WTC11 (cell line): ENCODE measurements at places on chromosomes 11 and 22. TPM values are rescaled to one million over a fixed set of nuclear protein-coding genes. Genes with fewer than 3 reads are reported as not detected.
A peak's percentile ranks its signal among the peaks of the same experiment; 100 is the strongest.

GRCh38 chr11:133403900-133404299, 128.4 kb downstream of the OPCML start:
- peak; percentile 54 for DNase-seq

DNA sequence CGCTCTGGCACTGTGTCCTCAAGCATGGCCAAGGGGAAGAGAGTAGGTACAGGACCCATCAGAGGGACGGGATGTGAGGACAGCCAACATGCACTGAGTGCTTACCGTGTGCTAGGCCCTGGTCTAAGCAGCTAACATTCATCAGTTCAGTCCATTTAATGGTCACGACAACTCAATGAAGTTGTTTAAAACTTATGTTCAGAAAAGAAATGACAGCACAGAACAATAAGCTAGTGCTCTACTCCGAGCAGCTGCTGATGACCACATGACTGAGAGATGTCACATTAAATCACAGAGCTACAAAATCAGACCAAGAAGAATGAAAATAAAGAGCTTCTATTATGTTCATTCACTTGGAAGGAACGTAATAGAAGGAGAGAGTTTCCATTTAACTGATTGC, 26.3 kb downstream of the PRDM10 start:
- DNase-seq, result no peak

DNA sequence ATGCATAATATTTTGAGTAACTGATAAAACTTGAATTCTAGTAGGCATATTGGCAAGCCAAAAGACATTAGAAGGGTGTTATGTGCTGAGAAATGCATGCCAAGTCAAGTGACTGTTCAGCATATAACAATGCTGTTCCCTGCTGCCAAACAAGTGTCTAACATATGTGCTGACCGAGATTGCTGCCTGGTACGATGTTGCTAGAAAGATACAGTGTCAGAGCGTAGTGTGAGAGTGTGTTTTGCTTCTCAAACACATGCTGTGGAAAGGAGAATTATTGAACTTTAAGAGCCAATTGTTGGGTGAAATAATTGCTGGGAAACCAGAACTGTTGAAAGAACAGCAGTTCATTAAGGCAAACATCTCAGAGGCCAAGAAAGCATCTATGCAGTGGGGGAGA, 71.3 kb upstream of the GRIA4 start:
- no peak for DNase-seq

DNA sequence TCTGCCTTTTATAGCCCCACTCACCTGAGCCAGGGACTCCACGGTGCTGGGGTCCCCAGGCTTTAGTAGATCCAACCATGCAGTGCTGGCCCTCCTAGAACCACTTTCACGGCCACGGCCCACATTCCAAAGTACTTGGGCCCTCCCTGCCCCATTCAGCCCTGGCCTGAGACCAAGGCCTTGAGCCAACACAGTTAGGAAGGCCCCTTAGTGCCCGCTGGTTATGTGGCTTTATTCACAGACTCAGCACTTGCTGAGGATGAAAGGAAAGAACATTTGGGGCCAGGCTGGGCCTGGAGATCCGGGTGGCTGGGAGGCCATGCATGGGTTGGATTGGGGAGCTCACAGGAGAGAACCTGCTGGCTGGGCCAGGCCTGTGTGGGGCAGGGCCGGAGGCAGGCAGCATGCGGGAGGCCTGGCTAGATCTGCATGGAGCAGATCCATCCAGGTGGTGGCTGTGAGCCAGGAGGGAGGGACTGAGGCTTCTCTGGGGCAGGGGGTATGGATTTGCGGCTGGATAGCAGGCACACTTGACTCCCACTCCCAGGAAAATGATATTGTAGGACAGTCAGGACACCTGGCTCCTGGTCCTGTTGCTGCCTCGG, 12.6 kb downstream of the CHRM1 start:
- no peak for DNase-seq

- no peak for DNase-seq
These were observed 59.3 kb downstream of the CELSR1 start for GRCh38 chr22:46478083-46478551.

- no peak for DNase-seq
These were observed 9.5 kb upstream of the UPB1 start for GRCh38 chr22:24485608-24486007.

DNA sequence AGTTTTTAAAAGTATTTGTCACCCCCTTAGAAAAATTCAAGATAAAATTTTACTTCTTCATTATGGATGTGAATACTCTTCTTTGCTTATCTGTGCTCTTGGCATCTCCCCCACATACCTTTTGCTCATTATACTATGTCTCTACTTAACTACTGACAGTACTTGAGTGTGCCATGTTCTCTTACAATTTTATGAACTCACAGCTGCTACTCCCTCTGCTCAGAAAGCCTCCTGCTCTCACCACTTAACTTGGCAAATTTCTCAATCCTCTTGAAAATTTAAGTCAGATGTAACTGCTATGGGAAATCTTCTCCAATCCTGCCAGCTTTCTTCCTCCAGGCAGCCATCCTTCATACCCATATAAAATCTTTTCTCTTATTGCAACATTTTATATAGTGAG, 163.4 kb downstream of the CNTN5 start:
- DNase-seq, result no peak

GRCh38 chr11:77191823-77192495, 63.9 kb downstream of the MYO7A start:
- peak; percentile 94 for DNase-seq

MRGPRX3 gene
- not detected in 3 replicates for total RNA-seq

SAA1 gene
- 7.7 to 12.8 TPM (median 8.8 TPM) in 3 replicates for total RNA-seq

KIAA0930 gene
- 53.2 to 62.1 TPM (median 57.6 TPM) in 3 replicates for total RNA-seq

- no peak for DNase-seq
These were observed 287.2 kb downstream of the TMEM135 start for GRCh38 chr11:87324817-87325489.

- no peak for DNase-seq
These were observed 225.4 kb upstream of the ZC3H12C start for GRCh38 chr11:109867784-109868183.

- DNase-seq, result no peak
These were observed 771.7 kb downstream of the NTM start for GRCh38 chr11:132142121-132142520.

EXPH5 gene
- total RNA-seq, result 8.1 to 11.2 TPM (median 9.2 TPM) in 3 replicates

DNA sequence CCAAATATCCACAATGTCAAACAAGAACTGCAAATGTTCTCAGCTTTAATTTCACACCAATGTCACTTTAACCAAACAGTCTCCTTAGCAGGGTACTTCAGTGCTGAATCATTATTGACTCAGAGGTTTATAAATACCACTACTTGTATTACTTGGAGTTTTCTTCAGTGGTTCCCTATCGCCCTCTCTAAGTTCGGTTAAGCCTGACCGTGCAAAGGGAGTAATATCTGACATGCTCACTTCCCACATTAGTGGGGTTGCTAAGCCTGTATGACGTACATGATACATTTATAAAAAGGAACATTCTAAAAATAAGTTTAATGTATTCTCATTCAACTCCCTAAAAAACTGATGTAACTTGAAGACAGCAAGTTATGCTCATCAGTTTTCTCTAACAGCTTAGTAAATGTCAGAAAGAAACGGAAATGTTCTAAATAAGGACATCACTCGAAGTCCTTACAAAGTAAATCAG, 93.1 kb upstream of the ZC3H12C start:
- DNase-seq, result no peak
